ENCODE measurements at places on chromosomes 6 and 20.

DNA sequence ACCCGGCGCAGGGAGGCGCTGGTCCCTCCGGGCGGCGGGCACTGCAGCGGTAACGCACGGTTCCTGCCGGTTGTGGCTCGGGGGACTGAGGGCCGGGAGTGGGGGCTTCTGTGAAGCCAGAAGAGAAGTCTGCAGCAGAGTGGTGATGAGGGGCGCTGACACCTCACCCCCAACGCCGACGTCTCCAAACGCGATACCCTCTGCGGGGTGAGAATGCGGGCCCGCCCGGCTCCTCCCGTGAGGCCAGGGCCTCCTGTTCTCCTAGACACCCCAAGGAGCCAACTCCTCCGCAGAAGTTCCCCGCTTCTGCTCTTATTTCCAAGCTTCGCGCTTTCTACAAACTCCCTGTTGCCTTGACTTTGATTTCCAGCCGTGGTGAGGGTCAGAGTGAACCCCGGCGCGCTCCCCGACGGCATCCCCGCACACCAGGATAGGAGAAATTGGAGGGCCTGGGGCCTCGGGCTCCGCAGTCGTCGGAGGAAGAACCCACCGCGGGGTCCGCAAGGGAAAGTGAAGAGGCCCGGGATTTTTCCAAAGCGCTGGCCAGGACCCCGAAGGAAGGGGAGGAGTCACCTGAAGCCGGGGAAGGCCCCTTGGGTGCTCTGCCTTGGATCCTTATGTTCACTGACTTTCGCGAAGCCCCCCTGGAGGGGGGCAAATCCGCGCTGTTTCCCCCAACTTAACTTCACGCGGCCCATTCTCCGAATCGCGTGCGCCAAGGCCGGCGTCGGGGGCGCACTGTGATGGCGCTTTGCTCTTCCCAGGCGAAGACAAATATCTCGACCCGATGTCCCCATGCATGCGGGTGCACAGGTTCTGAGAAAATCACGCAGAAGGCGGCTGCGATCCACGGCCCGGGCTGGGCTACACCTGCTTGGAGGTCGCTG lies 3.1 kb upstream of the INSM1 start:
- DNase-seq: no peak

DNA sequence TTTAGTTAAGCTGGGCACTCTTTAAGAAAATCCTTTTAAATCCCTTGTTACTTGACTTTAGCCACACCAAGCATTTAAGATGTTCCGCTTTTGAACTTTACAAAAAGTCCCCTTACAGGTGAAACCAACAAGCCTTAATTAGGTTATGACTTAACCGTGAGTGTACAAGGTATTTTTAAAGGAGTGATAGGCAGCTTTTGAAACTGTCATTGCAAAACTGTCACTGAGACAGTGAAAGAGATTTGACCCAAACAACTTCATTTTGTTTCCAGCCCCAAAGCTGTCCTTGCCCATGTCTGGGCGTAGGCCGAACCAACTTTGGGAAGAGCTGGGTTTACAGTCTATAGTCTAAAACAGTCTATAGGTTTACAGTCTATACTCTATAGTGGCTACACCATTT lies 305.4 kb downstream of the FARS2 start:
- DNase-seq: no peak

- DNase-seq: peak; percentile 92
Measured at GRCh38 chr20:35305682-35306556, 13.7 kb upstream of the FAM83C start.

GRCh38 chr6:123830120-123830519 lies 26.5 kb downstream of the NKAIN2 start:
- no peak for DNase-seq

- DNase-seq: no peak
Measured at GRCh38 chr6:75234126-75234865, 9.3 kb downstream of the COX7A2 start.

DNA sequence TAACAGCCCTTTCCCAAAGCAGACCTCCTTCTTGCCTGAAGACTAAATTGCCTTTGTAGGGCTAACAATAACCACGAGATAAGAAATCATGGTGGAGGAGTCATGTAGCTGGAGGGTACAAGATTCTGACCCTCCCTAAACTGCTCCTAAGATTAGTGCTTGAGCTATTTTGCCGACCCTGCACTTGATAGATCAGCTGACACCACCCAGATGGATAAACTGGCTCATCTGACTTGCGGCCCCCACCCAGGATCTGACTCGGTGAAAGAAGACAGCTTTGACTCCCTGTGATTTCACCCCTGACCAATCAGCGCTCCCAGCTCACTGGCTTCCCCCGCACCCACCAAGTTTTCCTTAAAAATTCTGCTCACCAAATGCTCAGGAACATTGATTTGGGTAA lies 57.6 kb upstream of the UNC93A start:
- DNase-seq: no peak

- no peak for DNase-seq
Measured at GRCh38 chr6:123810948-123811347, 7.3 kb downstream of the NKAIN2 start.

DNA sequence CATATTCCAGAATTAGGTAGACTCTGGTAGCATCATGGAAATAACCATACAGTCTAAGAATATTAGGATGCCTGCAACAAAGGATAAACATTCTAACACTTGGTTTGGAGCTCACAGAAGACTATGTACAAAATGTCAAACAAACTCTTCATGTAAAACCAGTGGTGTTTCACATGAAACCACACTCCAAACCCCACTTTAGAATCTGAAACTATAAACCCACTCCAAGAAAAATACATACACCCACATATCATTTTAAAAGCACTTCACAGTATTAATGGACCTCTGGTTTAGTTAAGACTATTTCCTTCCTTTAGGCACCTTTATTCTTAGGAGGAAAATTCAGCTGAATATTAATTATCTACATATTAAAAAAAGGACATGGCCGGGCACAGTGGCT lies 10.5 kb downstream of the AURKA start:
- no peak for DNase-seq

DNA sequence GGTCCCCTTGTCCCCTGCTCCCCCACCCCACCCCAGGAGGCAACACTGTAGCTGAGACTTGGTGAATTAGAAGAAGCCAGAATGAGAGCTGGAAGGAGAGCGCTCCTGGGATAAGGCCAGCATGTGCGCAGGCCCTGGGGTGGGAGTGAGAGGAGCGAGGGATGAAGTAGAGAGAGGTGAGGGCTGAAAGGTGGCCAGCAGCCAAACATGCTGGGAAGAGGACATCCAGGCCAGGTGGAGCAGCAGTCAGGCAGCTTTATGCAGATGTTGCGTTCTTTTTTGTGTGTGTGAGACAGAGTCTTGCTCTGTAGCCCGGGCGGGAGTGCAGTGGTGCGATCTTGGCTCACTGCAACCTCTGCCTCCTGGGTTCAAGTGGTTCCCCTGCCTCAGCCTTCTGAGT lies 2.2 kb upstream of the BPIFB1 start:
- DNase-seq: no peak

- no peak for DNase-seq
Measured at GRCh38 chr6:144372611-144373594, 87.8 kb downstream of the UTRN start.

DNA sequence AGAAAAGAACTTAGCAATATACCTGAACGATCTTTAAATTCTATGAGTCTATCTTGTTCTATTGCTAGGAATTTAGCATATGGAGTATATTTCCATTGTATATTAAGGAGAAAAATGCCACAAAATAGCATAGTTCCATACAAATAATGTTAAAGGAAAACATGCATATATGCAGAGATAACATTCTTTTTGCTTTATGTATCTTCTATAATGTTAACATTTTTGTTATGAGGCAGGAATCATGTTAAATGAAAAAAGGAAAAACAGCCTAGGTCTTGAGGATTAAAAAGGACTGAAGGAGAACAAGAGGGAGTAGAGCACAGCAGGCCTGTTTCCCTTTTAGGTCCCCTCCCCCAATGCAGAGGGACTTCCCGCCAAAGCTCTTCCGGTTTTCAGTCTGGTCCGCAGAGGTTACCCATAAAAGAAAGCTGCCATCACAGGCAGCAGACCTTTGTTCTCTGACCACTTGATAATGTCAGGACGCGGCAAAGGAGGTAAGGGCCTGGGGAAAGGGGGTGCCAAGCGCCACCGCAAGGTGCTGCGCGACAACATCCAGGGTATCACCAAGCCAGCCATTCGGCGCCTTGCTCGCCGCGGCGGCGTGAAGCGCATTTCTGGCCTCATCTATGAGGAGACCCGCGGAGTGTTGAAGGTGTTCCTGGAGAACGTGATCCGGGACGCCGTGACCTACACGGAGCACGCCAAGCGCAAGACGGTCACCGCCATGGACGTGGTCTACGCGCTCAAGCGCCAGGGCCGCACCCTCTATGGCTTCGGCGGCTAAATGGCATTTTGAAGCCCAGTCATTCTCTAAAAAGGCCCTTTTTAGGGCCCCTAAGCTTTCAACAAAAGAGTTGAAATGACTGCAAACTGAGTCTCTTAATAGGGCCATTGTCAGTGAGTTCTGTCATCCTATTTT lies 108.4 kb upstream of the PRSS16 start:
- DNase-seq: no peak

- DNase-seq: no peak
Measured at GRCh38 chr6:79070206-79070825, 7.7 kb downstream of the PHIP start.

DNA sequence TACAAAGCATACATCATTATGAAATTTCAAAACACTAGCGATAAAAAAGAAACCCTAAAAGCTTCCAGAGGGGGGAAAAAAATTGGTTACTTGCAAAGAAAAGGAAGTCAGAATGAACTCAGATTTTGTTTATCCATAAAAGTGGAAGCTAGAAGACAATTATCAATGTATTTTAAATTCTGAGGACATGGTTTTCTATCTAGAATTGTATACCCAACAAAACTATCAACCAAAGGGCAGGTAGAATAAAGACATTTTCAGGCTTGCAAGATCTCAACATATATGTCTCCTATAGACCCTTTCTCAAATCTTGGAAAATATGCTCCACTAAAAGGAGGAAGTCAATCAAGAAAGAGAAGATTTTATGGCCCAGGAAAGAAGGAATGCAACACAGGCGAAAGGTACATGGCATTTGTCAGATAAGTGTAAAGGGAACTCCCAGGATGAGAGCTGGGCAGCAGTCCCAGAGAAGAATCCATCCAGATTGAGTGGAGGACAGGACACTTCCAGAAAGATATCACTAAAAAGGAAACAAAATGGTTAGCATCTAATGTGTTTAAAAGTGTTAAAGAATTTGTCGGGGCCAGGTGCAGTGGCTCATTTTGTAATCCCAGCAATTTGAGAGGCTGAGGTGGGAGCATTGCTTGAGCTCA lies 45.4 kb upstream of the ZFAND3 start:
- DNase-seq: no peak

GRCh38 chr6:79231101-79231500 lies 3.4 kb downstream of the HMGN3 start:
- no peak for DNase-seq

DNA sequence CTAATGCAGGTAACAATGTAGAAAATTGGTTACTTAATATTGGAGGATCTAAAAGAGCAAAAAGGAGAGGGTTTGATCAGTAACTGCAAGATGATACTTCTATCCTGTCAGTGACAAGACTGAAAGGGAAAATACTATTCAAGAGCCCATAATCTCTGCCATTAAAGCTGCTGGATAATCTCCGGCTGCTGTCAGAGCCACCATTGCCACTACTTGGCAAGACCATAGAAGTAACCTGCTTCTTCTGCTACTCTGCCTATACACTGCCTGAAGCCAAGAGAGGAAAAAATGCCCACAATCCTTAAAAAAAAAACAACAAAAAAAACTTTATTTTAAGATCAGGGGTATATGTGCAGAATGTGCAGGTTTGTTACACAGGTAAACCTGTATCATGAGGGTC lies 386.5 kb upstream of the ID4 start:
- DNase-seq: no peak

GRCh38 chr6:161674930-161675682 lies 401.2 kb upstream of the AGPAT4 start:
- DNase-seq: no peak

GRCh38 chr6:127475135-127475822 lies 16.1 kb upstream of the KIAA0408 start:
- no peak for DNase-seq

GRCh38 chr6:35919085-35919826 lies 1.6 kb downstream of the SRPK1 start:
- DNase-seq: peak; percentile 75

- no peak for DNase-seq
Measured at GRCh38 chr6:167442245-167442644, 117.4 kb downstream of the TTLL2 start.

DNA sequence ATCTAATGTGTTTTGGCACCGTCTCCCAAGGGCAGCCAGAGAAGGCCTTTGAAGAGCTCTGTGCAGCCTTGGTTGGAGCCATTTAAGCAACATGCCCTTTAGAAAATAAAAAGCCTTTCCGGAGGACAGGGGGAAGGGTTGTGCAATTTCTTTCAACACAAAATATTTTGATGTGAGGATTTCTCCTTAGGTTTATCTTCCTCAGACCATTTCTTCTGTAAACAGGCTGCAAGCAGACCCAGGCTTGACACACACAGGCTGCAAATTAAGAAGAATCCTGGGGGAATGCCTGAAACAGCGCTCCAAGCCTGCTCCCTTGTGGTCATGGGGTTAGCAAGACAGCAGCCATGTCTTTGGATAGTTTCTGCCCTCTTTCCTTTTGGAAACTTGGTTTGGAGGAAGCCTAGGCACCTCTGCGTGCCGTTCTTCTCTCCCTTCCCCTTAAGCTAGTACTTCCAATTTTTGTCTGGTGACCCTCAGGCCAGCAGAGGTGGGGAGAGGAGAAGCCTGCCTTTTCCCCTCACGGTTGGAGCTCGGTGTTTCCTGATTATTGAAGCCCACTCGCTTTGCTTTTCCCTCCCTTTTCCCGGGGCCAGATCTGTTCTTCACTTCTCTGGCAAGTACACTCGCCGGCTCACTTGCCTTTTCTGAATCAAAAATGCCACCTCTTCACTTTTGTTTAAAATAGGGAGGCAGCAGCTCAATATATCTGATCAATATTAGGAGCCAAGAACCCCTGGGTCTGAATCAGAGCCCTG lies 39.6 kb upstream of the NOX3 start:
- DNase-seq: peak; percentile 86

- peak; percentile 72 for DNase-seq
Measured at GRCh38 chr6:14144678-14145113, 27.1 kb downstream of the CD83 start.

- DNase-seq: no peak
Measured at GRCh38 chr6:101845621-101846020, 452.1 kb downstream of the GRIK2 start.

DNA sequence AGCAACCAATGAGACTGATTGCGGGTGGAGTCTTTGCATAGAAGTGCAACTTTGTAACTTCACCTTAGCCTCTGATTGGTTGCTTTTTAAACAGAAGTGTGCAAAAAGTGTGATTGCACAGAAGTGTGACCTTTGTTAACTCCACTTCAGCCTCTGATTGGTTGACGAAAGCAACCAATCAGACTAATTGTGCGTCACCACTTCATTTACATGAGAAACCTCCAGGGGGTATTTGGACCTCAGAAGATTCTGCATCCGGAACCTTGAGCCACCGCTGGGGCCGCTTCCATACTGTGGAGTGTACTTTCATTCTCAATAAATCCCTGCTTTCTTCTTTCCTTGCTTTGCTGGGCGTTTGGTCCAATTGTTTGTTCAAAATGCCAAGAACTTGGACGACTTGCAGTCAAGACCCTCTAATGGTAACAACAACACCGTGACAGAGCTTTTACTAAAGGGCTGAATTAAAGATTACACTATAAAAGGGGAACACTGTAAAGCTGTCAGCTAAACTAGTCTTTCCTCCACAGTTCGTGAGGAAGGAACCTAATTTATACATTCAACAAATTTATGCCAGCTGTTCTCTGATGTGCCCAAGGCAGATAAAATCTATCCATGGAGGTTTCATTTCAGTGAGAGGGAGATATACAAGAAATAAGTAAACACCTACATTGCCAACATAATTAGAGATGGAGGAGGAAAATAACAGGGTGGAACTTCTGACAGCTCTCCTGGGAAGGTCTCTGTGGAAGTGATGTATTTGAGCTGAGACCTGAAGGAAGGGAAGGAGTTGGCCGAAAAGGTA lies 1.4 kb upstream of the HECA start:
- peak; percentile 6 for DNase-seq
